SJSA1 (cell line): ENCODE measurements at places on chromosomes 4 and X. TPM values are rescaled to one million over a fixed set of nuclear protein-coding genes. Genes with fewer than 3 reads are reported as not detected.

The ZDHHC9 gene
- total RNA-seq, result 10.1 and 19.4 TPM in 2 replicates

The SPOCK3 gene
- total RNA-seq, result not detected in 2 replicates

DNA sequence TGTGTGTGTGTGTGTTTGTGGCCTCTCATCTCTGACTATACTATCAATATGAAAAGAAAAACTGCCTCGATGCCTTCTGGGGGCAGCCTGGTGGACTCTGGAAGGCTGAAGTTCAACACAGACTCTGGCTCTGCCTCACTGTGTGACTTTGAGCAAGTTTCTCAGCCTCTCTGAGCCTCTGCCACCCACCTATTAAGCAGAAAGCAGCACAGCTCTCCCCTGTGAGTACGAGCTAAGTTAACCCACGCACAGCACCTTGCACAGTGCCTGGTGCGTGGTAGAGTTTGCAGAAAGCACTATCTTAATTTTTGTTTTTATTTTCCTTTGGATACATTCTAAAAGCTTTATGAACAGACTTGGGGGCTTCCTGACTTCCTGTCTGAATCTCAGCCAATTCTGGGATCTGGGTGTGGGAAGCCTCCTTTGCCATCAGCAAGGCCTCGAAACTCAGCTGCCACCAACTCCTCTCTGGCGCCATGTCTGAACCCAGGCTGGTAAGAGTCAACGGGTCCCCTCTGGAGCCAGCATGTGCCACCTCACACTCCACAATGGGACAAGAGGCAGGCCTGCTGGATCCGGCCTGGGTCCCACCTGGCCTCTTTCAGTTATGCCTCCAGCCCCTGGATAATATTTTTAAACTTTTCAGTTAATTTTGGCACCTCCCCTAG lies 57.3 kb downstream of the JAKMIP1 start:
- DNase-seq, result no peak
- no peak overlapping the region for H3K4me3 ChIP-seq
- no peaks in the 10 kb centered on the region for H3K27me3 ChIP-seq
- no peak overlapping the region for H3K27ac ChIP-seq
- H3K36me3 ChIP-seq, result no peaks in the 10 kb centered on the region
- no peaks in the 10 kb centered on the region for H3K4me1 ChIP-seq

DNA sequence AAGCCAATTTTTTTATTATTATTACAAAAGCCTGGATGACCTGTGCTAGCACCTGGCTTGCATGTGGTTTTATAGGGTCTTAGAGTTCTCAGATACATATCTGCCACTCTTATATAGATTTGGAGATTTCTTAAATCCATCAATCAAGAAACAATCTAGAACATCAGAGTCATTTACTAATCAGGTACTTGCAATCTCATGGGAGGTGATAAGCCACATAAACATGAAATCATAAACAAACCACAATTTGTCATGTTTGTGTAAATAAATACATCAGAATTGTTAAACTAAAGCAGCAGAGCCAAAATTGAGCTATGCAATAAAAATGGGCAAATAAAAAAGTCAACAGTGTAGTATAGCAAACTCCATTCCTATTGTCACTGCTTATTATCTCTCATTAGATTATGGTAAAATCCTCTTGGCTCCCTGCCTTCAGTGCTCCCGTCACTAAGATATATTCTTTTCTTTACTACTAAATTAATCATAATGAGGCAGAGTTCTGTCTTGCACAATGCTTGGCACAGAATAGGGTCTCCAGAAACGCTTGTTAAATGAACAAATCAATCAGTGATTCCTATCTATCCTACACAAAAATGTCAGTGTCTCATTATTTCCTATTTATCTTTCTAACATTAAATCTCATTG lies 108.7 kb upstream of the TTC29 start:
- no peak overlapping the region for H3K4me3 ChIP-seq
- H3K4me1 ChIP-seq, result peaks cover 15% of the 10 kb centered on the region; the same call in 1 of the 2 replicates
- H3K27me3 ChIP-seq, result no peaks in the 10 kb centered on the region
- DNase-seq, result no peak
- no peak overlapping the region for H3K27ac ChIP-seq

GRCh38 chr4:22237155-22237751 lies 278.6 kb downstream of the ADGRA3 start:
- H3K36me3 ChIP-seq, result no peaks in the 10 kb centered on the region
- no peaks in the 10 kb centered on the region for H3K4me1 ChIP-seq
- DNase-seq, result no peak
- H3K27me3 ChIP-seq, result no peaks in the 10 kb centered on the region

DNA sequence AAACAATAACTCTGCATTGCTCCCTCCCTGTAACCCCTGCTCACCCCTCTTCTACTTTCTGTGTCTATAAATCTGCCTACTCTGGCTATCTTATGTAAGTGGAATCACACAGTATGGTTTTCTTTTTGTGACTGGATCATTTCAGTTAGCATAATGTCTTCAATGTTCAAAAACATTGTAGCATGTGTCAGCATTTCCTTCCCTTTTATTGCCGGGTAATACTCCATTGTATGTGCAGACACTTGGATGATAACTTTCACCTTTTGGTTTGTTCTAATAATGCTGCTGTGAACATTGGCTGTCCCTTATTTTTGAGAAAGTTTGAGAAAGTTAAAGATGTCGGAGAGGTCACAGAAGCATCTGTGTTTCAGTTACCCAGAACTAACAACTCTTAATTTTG lies 60.6 kb upstream of the TLR2 start:
- H3K4me3 ChIP-seq, result no peak overlapping the region
- no peaks in the 10 kb centered on the region for H3K27me3 ChIP-seq
- no peak overlapping the region for H3K27ac ChIP-seq
- H3K4me1 ChIP-seq, result no peaks in the 10 kb centered on the region; the same call in 1 of the 2 replicates
- no peak for DNase-seq

DNA sequence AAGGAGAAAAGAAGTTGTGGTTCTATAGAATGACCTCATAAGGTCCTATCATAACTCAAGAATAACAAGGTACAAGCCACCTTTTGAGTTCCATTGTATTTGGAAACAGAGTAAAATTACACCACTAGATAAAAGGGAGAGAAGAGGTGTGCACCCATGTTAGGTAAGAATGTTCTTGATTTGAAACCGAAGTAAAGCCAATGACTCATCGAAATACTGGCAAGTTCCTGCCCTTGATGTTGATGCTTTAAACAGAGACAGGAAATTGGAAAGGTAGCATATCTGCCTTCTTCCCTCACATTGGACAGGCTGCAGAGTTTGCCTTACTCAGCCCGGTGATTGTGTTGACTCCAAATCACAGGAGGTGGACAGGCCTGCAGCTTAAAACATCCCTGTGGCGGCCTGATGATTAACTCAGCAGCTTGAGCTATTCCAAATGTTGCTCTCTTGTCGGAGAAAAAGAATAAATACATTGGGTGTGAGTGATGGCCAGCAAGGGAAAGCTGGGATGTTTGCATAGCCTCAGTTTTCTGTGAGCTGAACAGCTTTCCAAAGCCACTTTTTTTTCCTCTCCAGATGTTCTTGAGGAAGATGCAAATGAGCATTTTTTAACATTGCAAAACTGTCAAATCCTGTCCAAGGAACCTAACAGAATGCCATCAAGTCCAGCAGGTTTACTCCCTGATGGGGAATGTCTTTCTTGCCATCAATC lies 321.1 kb downstream of the NKX6-1 start:
- H3K27me3 ChIP-seq, result no peaks in the 10 kb centered on the region
- H3K27ac ChIP-seq, result no peak overlapping the region
- no peaks in the 10 kb centered on the region for H3K36me3 ChIP-seq
- no peak overlapping the region for H3K4me3 ChIP-seq
- no peaks in the 10 kb centered on the region for H3K4me1 ChIP-seq
